Stimulated activated CD8-positive, alpha-beta memory T cell treated with anti-CD3 and anti-CD28 coated beads, Interleukin-2, amount 100 ng/mL, for 1 hour (primary cell): ENCODE measurements at places on chromosomes 7 and 10.

DNA sequence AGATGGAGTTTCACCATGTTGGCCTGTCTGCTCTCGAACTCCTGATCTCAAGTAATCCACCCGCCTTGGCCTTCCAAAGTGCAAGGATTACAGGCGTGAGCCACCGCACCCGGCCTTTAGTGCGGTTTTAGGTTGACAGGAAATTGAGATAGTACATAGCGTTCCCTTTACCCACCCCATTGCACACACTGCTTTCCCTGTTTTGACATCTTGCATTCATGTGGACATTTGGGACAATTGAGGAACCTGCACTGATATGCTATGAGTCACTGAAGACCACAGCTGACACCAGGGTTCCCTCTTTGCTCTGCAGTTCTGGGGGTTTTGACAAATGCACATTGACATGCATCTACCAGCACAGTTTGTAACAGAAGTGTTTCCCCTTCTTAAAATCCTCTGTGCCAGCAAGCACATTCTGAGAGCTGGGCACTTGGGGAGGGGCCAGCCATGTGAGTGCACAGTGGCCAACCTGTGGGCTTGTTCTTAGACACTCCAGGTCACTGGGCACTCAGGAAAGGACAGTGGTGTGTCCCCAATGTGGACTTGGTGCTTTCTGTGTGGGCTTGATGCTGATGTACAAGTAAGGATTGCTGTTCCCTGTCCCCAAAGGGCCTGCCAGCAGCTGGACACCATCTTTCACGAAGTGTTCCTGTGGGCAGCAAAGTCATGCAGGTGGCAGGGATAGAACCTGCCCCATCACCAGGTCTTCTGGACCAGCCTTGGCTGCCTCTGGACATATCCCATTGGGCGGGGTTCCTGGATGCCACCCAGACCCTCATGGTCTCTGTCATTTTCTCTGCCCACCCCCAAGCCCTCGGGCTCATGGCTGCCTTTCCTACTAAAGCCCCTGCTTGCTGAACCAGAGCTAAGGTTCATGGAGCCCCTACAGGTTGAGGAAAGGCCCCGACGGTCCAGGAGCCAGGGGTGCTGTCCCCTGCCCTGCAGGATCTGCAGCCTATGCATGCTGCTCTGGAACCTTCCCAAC lies 579.8 kb downstream of the GLRX3 start:
- DNase-seq, result no peak

DNA sequence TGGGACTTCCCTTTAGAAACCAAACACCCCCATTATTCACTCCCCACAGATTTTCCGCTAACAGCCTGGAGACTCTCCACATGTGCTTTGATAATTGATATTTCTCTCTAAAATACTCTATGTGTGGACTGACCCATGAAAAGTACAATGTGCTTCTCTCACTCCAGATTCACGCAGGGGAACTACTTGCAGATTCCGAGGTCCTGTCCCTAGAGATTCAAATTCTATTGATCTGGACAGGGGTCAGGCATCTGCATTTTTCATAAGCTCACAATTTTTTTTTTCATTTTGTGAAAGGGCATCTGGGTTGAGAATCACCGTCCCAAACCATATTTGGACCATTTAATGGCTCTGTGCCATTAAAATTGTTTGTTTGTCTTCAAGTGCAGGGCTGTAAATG lies 98.7 kb downstream of the CALCR start:
- DNase-seq, result no peak

DNA sequence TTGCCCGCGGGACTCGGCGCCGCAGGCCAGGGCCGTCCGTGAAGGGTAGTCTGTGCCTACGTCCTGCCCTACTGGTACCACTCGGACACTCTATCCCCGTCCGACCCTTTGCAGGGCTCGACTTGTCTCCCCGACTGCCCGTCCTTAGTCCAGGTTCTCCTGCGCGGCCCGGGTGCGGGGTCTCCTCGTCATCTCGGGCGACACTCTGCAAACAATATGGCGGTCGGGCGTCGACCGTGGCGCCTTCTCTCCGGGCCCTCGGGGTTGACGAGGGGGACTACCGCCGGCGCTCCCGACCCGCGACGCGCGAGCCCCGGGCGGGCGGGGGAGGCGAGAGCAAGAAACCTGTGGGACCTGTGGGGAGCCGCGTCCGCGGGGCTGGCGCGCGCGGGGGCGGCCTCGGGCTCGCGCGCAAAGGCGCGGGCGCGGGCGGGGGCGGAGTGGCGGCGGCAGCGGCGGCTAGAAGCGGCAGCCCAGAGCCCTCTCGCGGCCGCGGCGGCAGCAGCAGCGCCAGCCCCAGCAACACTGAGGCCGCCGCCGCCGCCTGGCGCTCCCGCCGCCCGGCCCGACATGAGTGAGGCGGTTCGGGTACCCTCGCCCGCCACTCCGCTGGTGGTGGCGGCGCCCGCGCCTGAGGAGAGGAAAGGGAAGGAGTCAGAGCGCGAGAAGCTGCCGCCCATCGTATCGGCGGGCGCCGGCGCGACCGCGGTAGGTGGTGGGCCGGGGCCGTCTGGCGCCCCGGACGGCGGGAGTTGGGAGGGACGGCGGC lies at the start of gene HECTD2:
Gene HECTD2 (plus strand): TSS at position 476 of the 769 bp plus-strand sequence. CDS start 95 bp downstream, at position 571.
- peak; percentile 72 for DNase-seq

- no peak for DNase-seq
Observed at GRCh38 chr10:103736763-103737162, 118.6 kb downstream of the SH3PXD2A start.

GRCh38 chr10:88259381-88259780 lies 323.7 kb downstream of the RNLS start:
- no peak for DNase-seq

DNA sequence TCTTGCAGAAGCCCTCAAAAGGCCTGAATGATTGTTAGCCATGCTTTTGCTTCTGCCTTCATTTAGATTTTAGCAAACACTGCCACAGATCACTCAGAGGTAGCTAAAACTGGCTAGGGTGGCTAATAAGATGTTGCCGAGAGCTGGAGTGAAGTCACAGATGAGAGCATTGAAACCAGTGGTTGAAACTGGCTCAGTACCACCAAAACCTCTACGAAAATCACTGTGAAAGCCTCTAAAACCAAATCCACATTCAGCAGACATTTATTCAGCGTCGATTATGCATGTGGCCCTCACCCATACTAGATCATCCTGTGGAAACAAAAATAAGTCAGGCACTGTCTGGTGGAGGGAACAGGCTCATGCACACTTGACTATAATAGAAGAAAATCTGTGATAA lies 50.8 kb downstream of the PIK3CG start:
- DNase-seq, result no peak

DNA sequence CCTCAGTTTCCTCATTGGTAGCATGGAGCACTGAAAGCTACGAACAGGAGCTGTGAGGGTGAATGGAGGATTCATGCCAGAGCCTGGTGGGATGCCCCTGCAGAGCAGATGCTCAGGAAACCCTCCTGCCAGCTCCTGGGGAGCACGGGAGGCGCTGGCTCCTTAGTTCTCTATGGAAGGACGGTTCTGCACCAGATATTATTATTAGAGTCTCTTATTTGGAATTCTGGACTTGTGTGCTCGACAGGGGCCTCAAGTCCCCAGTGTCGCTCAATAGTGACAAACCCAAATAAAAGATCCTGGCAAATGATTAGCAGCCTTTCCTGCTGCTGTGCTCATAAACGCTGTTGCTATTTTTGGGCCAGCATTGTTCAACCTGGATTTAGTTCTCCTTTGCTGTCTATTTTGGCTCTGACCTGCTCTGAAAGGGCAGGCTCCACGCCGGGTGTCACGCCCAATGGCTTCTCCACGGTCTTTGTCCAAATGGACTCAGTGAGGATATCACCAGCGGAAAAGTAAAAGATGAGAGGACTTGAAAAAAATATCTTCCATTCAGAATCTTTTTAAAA lies 23.0 kb upstream of the KLF6 start:
- DNase-seq, result no peak

- DNase-seq, result peak; percentile 45
Observed at GRCh38 chr10:114541081-114541796, 116.8 kb downstream of the ABLIM1 start.

- DNase-seq, result no peak
Observed at GRCh38 chr10:17213646-17214349, 12.3 kb upstream of the TRDMT1 start.

DNA sequence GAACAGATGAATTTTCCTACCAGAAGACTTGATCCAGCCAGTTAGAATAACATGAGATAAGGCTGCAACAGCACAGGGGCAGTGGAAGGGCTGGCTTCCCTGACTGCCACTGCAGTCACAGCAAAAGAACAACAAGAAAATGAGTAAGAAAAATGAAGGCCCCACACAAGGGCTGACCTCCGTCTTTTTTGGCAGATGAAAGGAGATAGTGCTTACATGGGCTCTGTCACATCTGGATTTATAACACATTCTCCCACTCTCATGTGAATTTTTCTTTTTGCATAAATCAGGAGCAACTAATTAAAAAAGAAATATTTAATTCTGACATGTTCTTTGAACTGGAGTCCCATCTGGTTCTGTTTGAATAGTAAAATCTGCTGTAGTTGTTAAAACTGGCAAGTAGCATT lies 99.6 kb downstream of the NRP1 start:
- DNase-seq, result no peak

DNA sequence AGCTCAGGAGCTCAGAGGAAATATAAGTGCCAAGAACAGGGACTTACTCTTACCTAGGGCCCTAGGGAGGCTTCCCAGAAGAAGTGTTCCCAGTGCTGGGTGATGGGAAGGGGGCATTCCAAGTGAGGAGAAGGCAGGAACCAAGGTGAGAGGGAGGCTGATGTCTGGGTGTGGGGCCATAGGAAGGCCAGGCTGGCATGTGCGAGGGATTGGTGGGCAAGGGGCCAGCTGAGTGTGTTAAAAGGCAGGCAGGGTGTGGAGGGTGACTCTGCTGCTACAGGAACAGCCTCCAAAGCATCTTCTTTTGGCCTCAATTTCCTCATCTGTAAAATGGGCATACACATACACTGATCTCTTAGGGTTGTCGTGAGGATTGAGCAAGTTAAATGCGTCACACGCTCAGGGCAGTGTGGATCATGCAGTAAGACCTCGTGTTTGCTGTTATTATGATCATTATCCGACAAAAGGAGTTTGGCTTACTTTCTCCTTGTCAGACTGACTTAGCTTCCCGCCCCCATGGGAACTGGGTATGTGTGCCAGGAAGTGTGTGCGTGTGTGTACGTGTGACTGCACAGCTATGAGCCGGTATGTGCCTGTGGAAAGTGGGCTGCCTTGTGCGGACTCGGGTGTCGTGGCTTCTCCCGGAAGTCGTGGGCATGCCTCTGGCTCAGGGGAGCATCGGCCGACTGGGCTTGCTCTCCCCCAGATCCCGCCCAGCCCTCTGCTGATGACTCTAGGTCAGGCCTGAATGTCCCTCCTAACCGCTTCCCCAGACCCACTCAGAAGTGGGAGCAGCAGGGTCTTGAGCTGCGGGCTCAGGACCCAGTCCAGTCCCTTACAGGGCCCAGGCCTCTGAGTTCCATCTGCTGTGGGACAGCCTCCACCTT lies 59.6 kb downstream of the NEURL1 start:
- no peak for DNase-seq

DNA sequence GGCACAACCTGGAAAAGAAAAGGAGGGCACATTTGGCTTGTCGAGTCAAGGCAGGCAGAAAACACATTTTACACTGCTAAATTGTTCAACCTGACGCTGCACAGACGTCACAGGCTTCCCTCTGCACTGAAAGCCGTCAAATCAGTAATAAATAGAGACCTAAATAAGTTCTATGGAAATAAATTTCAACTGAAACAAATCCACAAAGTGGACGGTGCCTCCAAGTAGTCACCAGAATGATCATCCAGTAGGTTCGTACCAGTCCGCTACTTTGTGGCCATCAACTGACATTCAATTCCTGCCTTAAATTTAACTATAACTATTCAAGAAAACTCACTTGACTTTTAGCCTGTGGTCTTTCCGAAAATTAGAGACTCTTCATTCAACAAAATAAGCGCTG lies 49.0 kb downstream of the NPVF start:
- DNase-seq, result no peak

DNA sequence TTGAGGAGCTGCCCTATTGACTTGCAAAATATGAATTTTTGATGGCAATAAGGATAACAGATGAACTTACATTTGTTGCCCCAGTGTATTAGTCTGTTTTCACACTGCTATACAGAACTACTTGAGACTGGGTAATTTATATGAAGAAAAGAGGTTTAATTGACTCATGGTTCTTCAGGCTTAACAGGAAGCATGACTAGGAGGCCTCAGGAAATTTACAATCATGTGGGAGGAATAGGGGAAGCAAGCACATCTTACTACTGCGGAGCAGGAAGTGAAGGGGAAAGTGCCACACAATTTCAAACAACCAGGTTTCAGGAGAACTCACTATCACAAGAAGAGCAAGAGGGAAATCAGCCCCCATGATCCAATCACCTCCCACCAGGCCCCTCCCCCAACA lies 57.9 kb downstream of the ZNF22 start:
- no peak for DNase-seq

DNA sequence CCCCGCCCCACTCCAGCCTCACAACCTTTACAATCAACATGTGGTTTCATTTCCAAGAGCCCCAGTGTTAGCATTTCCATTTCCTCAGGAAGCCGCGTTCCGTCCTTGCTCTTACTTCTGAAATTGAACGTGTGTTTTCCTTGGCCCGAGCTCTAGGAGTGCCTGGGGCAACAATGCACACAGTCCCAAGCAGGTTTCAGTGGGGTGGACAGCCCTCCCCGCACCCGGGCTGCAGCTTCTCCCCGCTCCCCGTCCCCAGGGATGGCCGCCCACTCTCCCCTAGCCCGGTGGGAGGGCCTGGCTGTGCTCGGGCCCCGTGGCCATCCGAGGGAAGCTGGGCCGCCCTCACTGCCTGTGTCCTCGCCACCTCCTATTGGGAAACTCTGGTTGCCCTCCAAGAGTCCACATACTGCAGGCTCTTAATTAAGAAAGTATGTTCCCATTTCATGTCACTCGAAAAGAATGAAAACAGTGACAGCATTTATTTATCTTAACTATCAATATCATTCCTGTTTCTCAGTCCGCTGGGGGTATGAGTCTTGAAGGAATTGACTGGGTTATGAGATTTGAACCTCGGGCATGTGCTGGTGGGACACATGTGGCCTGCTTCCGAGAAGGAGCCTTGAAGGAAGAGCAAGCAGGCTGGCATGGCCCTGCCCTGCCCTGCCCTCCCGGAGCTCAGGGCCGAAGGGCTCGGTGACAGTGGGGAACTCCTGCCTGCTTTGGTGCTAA lies 163.8 kb downstream of the GRK5 start:
- DNase-seq, result no peak

- DNase-seq, result no peak
Observed at GRCh38 chr7:150831851-150832250, 20.5 kb upstream of the AOC1 start.

DNA sequence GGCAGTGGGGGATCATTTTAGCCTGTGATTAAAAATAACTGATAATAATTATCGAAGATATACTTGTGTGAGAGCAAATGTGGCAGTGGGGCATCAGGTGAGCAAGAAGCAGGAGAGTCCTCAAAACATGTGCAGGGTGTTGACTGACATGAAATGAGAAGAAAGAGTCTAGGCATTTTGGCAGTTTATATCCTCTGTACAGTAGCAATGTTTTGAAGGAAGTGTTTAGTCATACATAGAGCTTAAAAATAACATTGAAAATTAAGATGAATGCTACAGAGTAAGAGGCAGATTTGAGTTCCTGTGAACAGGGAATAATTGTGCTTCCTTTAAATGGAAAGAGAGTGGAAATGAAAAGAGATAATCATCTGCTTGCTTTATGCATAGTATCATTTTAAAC lies 47.4 kb downstream of the VPS50 start:
- DNase-seq, result no peak

- DNase-seq, result no peak
Observed at GRCh38 chr10:31030800-31031199, 865 bp downstream of the ZNF438 start.

GRCh38 chr7:46752881-46753366 lies 829.0 kb downstream of the TNS3 start:
- no peak for DNase-seq

- DNase-seq, result no peak
Observed at GRCh38 chr10:1114315-1114714, 58.1 kb downstream of the WDR37 start.

- DNase-seq, result no peak
Observed at GRCh38 chr7:107661081-107661864, 645 bp downstream of the SLC26A4 start.
